ENCODE measurements at places on chromosomes 5 and 9. TPM values are rescaled to one million over a fixed set of nuclear protein-coding genes. Genes with fewer than 3 reads are reported as not detected.

Gene STPG3
- not detected for polyA plus RNA-seq

DNA sequence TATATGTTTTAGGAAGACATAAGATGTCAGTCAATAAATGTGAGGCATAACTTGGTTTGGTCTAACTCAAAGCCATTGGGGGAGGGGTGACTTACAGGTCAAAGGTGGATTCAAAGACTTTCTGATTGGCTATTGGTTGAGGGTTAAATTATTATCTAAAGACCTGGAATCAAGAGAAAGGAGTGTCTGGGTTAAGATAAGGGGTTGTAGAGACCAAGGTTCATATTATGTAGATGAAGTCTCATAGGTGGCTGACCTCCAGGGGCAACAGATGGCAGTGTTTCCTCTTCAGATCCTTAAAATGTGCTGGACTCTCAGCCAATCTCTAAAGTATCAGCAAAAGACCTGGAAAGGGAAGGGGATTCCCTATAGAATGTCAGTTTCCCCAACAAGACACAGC, 51.3 kb upstream of the MINAR2 start:
- DNase-seq = no peak

GRCh38 chr5:179176571-179177230, 116.5 kb downstream of the ZNF354C start:
- DNase-seq = no peak

- no peak for DNase-seq
Measured at GRCh38 chr5:107285772-107286171, 385.0 kb downstream of the EFNA5 start.

- no peak for DNase-seq
Measured at GRCh38 chr5:123080215-123080614, 8.8 kb upstream of the PRDM6 start.

Data from endothelial cell of umbilical vein (primary cell).